ENCODE measurements at places on chromosomes 7 and 10.
A peak's percentile ranks its signal among the peaks of the same experiment; 100 is the strongest.

GRCh38 chr10:13221572-13221971, 12.6 kb downstream of the UCMA start:
- DNase-seq: no peak

DNA sequence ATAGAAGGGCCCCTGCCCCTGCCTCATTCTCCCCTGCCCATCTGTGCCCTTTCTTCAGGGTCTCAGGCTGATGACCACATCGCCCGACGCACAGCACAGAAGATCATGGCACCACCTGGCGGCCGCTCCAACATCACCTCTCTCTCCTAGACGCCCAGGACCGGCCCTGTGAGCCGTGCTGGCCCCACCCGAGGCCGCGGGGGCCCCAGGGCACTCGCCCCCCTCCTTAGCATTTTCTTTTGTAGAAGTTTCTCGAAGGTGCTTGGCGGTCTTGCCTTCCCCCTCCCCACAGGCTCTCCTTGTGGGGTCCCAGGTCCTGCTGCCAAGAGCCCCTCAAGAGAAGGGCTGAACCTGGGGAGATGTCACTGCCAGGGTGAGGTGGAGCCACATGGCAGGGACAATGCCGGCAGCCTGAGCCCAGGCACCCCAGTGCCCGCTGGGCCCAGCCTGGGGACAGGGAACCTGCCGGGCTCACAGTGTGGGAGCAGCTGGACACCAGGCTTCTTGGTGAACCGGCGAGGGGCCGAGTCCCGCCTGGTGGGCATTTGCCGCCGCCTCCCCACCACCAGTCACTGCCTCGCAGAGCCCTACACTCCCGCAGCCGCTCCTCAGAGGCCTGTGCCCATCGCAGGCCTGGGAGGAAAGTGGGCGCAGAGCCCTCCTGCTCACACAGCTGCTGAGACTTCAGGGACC, 18.2 kb downstream of the DPYSL4 start:
- no peak for DNase-seq

DNA sequence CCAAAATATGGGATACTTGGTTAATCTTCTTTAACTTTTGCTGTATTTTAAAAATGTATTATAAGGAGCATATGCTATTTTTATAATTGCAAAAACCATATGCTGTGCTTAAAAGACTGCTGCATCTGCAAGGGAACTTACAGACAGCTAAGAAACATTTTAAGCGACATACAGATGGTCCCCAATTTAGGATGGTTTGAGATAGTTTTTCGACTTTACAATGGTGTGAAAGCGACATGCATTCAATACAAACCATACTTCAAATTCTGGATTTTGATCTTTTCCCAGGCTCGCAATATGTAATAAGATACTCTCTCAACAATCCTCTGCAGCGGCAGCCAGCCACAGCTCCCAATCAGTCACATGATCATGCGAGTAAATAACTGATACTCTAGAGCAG, 73.2 kb downstream of the SHTN1 start:
- no peak for DNase-seq

GRCh38 chr7:66961096-66961495, 34.3 kb downstream of the SBDS start:
- no peak for DNase-seq

- no peak for DNase-seq
Measured at GRCh38 chr10:115762029-115762428, 511.0 kb downstream of the GFRA1 start.

GRCh38 chr10:11661441-11661840, 50.0 kb upstream of the USP6NL start:
- no peak for DNase-seq

- no peak for DNase-seq
Measured at GRCh38 chr7:42407021-42407710, 170.2 kb upstream of the GLI3 start.

GRCh38 chr10:112259688-112260087, 23.5 kb upstream of the TECTB start:
- DNase-seq: no peak

GRCh38 chr7:5701085-5701914, 80.2 kb downstream of the RNF216 start:
- DNase-seq: peak; percentile 79

DNA sequence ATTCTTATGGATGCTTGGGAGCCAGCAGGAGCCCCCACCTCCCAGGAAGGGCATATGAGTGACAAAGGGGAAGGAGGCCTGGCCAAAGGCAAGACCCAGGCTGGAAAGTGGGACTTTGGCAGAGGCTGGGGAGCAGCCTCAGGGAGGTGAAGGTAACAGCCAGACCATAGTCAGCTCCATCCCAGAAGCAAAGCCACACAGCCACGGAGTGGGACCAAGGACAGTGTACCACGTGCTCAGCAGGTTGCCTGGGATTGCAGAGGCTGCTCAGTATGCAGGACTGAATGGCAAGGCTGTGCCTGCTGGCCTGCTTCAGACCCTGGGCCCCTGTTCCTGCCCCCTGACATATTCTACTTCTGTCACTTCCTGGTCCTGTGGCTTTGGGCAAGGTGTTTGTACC, 17.6 kb upstream of the GPR26 start:
- no peak for DNase-seq

DNA sequence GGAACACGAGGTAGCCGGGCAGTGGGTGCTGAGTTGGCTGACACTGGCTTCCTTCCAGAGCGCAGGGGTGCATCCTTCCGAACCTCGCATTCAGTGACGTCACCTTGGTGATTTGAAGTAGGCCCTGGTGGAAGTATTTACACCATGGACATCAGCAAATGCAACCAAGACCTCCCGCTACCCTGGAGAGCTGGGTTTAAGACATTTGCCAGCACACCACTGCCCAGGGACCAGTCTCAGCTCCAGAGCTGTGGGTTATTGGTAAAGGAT, 106.4 kb upstream of the GPR26 start:
- DNase-seq: no peak

GRCh38 chr7:85883-86515, 106.4 kb upstream of the FAM20C start:
- no peak for DNase-seq

GRCh38 chr10:96706331-96706853, 13.9 kb downstream of the PIK3AP1 start:
- no peak for DNase-seq

DNA sequence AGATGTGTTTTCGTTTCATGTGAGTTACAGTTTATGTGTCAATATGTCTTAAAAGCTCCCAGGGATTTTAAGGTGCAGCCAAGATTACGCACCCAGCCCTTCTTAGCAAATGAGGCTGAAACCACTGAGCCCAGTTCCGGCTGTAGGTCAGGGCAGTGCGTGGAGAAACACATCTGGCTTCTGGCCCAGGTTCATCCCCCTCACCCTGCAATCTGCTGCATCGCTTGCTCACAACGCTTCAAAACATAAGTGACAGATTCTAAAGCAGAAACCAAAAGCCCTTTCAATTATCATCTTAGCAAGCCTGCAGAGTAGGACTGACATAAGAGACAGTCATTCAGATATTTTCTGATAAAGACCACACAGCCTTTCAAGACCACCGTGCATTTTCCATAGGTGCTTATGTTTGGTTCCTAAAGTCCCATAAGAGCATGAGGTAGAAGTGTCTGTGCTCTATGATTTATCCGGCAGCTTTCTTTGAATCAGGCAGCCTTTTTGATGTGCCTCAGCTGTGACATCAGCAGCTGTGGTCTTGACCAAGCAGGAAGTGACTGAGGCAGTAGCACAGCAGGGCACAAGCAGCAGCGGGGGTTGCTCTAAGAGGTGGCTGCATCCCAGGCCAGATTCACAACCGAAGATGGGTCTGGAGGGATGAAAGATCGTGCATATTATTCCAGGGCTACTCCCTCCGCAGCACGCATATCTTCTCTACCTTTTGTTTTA, 72.1 kb upstream of the LYZL2 start:
- DNase-seq: peak; percentile 42

DNA sequence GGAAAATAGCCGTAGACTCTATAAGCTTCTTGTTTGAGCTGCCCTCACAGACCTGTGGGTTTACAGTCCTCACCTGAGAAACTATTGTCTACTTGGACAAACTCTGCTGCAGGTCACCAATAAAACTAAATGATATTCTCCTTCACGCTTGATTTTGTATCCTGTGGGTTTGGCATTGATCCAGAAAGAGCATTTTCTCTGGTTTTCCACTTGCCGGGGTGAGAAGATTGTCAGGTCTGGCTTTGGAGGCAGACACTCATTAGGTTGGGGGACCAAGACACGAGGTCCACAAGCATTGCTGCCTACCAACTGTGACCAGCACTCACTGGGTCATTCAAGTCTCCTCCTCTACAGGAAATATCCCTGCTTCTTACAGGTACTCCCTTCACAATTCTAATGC, 68.5 kb downstream of the CDC14C start:
- no peak for DNase-seq

DNA sequence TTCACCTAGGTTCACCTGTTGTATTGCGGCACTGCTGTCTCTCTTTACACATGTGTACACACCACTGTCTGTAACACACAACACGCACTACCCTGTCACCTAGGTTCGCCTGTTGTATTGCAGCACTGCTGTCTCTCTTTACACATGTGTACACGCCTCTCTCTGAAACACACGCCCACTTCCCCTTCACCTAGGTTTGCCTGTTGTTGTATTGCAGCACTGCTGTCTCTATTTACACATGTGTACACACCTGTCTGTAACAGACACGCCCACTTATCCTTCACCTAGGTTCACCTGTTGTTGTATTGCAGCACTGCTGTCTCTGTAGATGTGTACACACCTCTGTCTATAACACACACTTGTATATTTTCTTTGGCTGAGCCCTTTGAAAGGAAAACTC, 51.5 kb downstream of the WDR37 start:
- DNase-seq: no peak

GRCh38 chr10:29005988-29006387, 282.9 kb upstream of the LYZL1 start:
- no peak for DNase-seq

- DNase-seq: no peak
Measured at GRCh38 chr7:12030116-12030515, 181.0 kb upstream of the TMEM106B start.

DNA sequence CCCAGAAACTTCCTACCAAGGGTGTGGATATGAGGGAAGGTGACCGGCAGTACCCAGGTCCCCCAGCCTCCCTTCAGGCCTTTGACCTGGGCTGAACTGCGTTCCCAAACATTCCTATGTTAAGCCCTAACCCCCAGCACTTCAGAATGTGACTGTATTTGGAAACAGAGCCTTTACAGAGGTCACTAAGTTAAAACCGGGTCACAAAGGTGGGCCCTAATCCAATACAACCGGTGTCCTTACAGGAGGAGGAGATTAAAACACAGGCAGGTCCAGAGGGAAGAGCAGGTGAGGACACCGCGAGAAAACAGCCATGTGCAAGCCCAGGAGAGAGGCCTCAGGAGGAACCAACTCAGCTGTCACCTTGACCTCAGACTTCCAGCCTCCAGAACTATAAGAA, 28.0 kb downstream of the GRB10 start:
- no peak for DNase-seq

- no peak for DNase-seq
Measured at GRCh38 chr7:28539289-28539981, 127.1 kb downstream of the CREB5 start.

GRCh38 chr10:8069627-8070026, 15.1 kb downstream of the GATA3 start:
- DNase-seq: no peak

GRCh38 chr7:150368096-150368883, at the start of gene REPIN1:
REPIN1 (plus strand) TSS chr7:150368822; CDS start chr7:150369712, 890 bp downstream.
- DNase-seq: peak; percentile 95

DNA sequence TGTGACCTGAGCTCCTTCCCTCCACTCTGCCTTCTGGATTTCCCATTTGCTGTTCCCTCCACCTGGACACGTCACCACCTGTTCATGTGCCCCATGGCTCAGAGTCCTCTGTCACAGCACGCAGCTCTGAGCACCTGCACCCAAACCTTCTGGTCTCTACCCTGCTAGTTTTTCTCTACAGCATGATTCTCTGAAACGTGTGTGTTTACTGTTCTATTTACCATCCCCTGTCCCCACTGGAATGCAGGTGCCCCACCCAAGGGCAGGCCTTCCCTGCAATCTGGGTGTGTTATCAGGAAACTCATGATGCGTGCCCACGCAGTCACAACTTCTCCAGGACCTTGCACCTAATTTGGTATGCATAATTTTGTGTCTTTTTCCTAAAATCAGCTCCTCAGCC, 284.4 kb upstream of the IGFBP3 start:
- DNase-seq: no peak

GRCh38 chr10:93751832-93752231, 5.9 kb upstream of the LGI1 start:
- DNase-seq: peak; percentile 33

DNA sequence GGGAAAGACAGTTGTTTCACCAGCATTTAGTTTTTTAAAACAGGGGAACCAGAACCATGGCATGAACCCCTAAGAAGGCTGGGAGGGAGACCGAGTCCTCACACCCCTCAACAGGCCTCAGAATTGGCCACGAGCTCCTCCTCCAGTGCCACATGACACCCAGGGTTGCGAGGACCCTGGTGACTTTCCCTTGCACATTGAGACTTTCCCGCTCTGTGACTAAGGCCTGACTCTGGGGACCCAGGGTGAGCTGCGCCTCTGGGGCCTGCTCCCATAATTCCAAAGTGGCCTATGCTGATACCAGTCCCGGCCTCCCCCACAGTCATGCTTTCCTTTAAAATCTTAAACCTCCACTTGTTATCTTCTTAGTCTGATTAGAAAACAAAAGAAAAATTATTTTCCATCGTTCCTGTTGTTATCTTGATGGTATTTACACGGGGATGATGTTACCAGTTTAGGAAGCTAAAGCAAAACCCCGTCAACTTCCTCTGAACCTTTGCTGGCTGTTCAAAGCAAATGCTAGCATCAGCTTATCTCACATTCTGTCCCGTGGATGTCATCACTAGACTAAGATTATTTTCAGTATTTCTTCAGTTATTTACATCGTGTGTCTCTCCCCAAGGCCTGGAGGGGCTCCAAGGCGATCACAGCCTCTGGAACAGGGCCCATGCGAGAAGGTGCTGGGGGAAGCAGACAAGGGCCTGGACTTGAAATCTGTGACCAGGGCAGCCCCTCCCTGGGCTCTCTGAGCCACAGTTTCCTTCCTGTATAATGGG, 42.1 kb downstream of the FAM53B start:
- DNase-seq: no peak

- DNase-seq: no peak
Measured at GRCh38 chr7:105413887-105414437, 25.2 kb upstream of the SRPK2 start.

- no peak for DNase-seq
Measured at GRCh38 chr10:52146766-52147165, 167.3 kb upstream of the DKK1 start.

DNA sequence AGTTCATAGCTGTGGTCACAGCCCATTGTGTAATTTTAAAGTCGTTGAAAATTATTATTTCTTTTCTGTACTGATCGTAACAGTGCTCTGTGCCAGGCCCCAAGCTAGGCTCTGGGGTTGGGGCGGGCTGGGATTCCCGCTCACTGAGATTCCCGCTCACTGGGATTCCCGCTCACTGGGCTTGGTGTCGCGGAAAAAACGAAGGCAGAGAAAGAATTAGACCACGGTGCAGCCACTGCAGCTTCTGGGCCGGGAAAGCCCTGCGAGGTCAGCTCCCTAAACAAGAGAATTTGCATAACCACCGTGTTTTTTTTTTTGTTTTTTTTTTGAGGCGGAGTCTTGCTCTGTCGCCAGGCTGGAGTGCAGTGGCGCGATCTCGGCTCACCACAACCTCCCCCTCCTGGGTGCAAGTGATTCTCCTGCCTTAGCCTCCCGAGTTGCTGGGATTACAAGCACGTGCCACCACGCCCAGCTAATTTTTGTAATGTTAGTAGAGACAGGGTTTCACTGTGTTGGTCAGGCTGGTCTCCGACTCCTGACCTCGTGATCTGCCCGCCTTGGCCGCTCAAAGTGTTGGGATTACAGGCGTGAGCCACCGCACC, 31.2 kb downstream of the FOXK1 start:
- no peak for DNase-seq

- no peak for DNase-seq
Measured at GRCh38 chr10:53852450-53853175, 948.4 kb downstream of the PCDH15 start.

GRCh38 chr7:135074096-135074495, 73.8 kb upstream of the TMEM140 start:
- DNase-seq: no peak
